ENCODE measurements at places on chromosomes 16 and 17.

DNA sequence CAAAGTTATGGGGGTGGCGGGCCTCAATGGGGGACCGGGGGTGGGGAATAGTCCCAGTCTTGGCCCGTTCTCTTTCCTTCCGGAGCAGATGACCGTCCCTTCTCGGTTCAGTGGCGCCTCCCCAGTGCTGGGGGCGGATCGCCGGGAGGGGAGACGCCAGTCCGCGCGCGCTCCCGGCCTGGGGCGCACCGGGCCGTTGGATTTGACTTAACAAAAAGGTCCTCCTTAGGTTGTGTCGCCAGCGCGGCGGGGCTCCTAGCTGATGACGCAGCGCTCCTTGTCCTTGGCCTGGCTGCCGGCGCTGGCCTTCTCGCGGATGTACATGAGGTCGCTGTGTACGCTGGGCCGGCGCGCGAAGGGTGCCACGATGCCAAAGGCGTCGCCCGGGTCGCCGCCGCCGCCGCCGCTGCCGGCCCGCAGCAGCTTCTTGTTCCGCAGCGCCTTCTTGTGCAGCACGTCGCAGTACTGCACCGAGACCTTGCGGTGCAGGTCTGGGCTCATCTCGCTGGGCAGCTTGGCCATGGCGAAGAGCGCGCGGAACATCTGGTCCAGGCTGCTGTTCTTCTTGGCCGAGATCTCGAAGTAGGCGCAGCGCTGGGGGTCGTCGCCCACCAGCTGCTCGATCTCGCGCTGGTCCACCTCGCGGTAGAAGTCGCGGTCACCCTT, 1.2 kb downstream of the RASD1 start:
- peak; percentile 38 for DNase-seq

GRCh38 chr17:9672266-9672665, 26.9 kb downstream of the USP43 start:
- DNase-seq, result no peak

GRCh38 chr17:20105539-20106280, 96.6 kb downstream of the SPECC1 start:
- no peak for DNase-seq

DNA sequence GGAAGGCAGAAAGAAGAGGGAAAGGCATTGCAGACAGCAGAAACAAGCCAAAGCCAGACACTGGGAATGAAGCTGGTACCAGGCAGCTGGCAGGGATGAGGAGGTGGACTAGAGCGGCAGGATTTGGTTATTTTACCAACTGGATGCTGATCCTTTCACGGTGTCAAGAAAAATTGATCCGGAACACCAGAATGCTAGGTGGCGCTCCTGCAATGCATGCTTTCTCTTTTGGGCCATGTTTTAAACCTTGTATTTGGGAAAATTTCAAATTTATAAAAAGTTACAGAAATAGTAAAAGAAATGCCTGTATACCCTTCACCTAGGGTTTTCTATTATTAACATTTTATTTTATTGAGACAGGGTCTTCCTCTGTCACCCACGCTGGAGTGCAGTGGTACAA, 224.7 kb downstream of the SOX9 start:
- DNase-seq, result no peak

DNA sequence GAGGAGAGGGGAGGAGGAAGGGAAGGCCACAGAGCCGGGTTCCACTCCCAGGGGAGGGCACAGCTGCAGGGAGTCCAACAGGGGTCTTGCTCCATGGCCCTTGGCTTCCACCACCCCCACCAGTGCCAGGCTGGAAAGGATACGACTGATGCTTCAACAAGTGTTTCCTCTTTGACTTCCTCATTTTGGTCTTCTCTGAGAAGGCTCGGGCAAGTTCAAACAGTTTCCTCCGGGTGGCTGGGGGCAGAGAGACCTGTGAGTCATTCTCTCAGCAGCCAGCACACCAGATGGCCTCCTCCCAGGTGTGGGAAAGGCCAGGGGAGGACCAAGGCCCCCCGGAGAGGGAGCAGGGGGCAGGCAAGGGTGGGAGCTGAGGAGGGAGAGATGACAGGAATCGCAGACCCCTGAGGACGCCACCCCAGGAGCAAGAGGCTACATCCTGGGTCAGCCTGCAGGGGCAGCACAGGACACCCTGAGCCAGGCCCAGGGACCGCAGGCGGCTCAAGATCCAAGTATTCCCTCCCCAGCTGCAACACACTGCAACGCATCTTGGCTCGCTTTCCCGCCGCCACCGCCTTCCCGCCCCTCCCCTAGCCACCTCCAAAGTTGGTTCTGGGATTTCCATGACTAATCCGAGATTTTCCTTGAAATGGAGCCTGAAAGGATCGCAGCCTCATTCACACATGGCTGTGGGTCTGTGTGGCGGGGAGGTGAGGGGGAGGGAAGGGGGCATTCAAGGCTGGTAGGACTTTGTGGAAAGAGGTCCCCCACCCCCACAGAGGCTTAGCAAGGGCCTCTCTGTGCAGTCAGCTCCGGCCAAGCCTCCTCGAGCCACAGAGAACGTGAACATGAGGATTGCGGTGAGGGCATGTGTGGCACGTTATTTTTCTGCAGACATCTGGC, 18.4 kb upstream of the MRPS23 start:
- peak; percentile 94 for DNase-seq

GRCh38 chr17:50322271-50322670, 23.7 kb upstream of the XYLT2 start:
- peak; percentile 26 for DNase-seq

DNA sequence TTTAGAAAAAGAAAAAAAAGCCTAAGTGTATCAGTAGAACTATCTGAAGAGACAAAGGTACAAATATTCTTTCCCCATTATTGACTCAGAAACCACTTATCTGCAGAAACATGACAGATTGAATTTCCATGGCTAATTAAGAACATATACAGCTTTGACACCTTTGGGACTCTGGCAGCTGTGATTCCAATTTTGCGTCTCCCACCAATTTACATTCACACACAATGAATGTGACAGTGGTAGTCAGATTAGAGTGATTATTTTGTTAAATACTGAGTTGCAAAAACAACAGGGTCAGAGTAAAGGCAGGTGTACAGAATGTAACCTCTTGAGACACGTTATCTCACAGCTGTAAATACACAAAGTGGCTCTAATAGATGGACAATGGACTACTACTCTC, 5.3 kb upstream of the PPM1D start:
- DNase-seq, result no peak

Data from fibroblast of the aortic adventitia (primary cell).